ENCODE measurements at places on chromosomes 12 and 14. TPM values are rescaled to one million over a fixed set of nuclear protein-coding genes. Genes with fewer than 3 reads are reported as not detected.

MAP3K12 gene
- 19.3 TPM for total RNA-seq

DNA sequence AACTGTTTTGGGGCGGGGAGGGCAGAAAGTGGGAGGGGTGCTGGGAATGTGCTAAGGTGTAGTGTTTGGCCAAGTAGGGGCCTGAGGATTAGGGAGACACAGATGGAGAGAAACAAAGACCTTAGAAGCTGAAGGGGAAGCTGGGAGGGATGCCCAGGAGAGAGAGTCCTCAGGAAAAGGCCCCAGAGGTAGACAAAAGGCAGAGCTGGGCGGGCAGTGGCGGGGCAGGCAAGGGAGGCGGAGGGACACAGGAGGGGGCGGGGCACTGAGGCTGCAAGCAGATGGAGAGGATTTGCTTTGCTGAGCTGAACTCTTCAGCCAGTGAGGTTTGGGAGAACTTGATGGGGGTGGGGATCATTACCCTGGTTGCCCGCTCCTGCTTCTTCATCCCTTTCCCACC is 2.8 kb downstream of the PTMS start:
- H3K27ac ChIP-seq: no peak overlapping the region
- peaks cover 52% of the 10 kb centered on the region for H3K4me1 ChIP-seq
- H3K27me3 ChIP-seq: peaks cover 14% of the 10 kb centered on the region
- no peak for DNase-seq
- peaks cover 13% of the 10 kb centered on the region for H3K36me3 ChIP-seq
- H3K4me3 ChIP-seq: peak overlapping the region; percentile 77

ACOT6 gene
- total RNA-seq: not detected

ESRRB gene
- total RNA-seq: not detected

CPNE6 gene
- total RNA-seq: not detected

DNA sequence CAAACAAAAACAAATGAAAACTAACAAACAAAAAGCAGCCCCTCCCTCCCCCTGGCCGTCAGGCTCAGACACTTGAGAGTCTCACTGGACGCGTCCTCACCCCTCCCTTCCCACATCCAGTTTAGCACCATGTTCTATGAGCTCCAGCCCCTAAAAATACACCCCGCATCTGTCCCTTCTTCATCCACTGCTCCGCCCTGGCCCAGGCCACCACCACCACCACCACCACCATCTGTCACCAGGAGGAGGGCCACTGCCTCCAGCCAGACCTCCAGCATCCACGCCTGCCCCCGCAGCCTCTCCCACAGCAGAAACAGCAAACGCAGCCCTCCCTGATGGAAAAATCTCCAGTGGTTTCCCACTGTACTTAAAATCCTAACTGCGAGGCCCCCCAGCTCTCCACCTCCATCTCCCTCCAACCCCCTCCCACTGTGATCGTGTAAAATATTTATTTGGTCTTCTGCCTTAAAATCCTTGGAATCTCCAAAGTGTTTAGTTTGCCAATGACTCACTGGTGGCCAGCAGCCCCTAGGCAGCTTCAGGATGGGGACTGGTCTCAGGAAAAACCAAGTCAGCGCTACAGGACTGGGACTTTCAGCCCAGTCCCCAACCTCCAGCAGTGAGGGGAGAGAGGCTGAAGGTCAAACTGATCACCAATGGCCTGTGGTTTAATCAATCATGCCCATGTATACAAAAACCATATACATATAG is 95.1 kb downstream of the SCARB1 start:
- H3K36me3 ChIP-seq: no peaks in the 10 kb centered on the region
- DNase-seq: no peak
- no peak overlapping the region for H3K4me3 ChIP-seq
- H3K4me1 ChIP-seq: peaks cover 19% of the 10 kb centered on the region

DNA sequence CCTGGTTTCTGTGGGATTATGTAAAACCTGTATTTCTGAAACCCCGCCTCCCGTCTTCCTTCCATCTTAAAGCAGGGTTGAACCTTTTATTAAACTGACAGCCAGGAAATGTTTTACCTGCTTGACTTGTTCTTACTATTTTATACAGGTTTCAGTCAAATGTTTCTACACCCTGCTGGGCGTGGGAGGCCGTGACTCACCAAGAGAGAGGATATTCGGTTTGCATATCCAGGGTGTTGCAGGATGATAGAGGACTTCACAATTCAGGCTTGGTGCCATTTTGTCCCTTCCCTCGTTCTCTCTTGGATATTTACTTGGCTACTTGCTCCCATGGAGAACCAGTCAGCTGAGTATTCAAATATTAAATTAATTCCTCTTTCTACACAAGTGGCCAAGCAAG is 69.7 kb downstream of the ARF6 start:
- H3K27me3 ChIP-seq: no peaks in the 10 kb centered on the region
- H3K4me1 ChIP-seq: peaks cover 26% of the 10 kb centered on the region
- DNase-seq: no peak

TRIM9 gene
- total RNA-seq: 0.56 TPM

DNA sequence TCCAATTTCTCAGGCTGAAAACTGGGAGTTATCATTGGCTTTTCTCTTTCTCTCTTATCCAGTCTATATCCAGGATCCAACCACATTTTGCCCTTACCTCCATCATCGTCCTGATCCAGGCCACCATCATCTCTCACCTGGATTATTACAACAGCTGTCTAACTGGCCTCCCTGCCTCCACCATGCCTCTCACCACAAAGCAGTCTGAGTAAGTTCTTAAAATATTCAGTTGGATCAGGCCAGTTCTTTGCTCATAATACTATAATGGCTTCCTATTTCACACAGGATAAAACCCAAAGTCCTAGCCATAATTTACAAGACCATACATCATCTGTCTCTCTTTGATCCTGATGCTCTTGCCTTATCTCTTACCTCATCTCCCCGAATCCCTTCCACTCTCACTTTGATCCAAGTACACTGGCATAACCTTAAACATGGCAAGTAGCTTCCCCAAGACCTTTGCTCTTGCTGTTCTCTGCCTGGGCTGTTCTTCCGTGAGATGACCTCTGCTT is 133.4 kb upstream of the RAP1B start:
- no peaks in the 10 kb centered on the region for H3K27me3 ChIP-seq
- peaks cover 33% of the 10 kb centered on the region for H3K36me3 ChIP-seq
- DNase-seq: no peak
- H3K4me1 ChIP-seq: peaks cover 37% of the 10 kb centered on the region
- H3K27ac ChIP-seq: no peak overlapping the region
- H3K4me3 ChIP-seq: no peak overlapping the region

All from activated CD8-positive, alpha-beta memory T cell treated with anti-CD3 and anti-CD28 coated beads, Interleukin-2, amount 10 ng/mL, durations not matched to agents 7 days and 5 days (primary cell).